ENCODE measurements at places on chromosomes 7 and 10. TPM values are rescaled to one million over a fixed set of nuclear protein-coding genes. Genes with fewer than 3 reads are reported as not detected.

Gene MRLN
- total RNA-seq: not detected

Gene GATA3
- total RNA-seq: 0.69 TPM

Gene SDK1
- 225 TPM for total RNA-seq

Gene NCF1
- 0.54 TPM for total RNA-seq
